ENCODE measurements at places on chromosomes 1 and 21.
A peak's percentile ranks its signal among the peaks of the same experiment; 100 is the strongest.

- DNase-seq: no peak
Measured at GRCh38 chr1:92805216-92805615, 20.3 kb upstream of the EVI5 start.

DNA sequence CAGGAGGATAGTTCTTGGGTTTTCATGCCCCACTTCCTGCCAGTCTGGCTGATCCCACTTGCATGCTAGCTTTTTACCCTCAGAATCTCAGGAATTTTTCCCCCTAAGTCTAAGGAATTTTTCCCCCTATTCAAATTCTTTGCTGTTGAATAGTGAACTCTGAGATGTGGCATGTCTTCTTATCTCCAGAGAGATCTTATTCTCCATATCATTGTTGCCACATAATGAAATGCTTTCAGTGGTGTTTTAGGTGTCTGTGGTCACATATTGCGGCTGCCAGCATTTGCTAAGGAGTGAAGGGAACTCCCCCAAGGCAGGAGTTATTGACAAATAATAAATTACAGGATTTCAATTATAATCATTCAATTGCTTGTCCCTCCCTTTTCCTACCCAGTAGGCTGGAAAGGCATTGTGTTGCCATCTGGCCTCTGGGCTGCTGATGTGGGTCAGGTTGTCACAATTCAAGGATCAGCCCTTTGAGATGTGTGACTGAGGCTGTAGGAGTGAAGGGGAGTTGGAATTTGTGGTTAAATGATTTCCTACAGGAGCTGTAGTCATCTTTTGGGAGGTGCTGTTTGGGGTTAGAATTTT lies 3.9 kb upstream of the FLG start:
- DNase-seq: no peak

- DNase-seq: no peak
Measured at GRCh38 chr1:157969697-157970485, 23.6 kb upstream of the KIRREL1 start.

GRCh38 chr1:175493321-175494010 lies 249.9 kb downstream of the TNR start:
- DNase-seq: no peak

DNA sequence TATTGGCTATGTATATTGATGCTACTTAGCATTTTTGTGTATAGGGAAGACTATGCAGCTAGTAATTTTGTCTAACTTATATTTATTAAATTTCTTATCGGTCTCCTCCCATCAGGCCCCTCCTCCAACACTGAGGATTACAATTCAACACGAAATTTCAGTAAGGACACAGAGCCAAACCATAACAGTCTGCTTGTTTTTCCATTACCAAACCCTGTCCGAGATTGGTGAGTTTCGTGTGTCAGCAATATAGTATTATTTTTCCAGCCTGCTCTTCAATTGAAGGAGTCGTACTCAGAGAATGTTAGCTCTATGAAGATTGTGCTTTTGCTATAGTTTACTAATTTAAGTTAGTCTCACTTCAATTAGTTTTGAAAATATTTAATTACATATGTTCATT lies 1495.3 kb downstream of the MRPL39 start:
- no peak for DNase-seq

GRCh38 chr1:164673584-164674214 lies 114.7 kb downstream of the PBX1 start:
- peak; percentile 12 for DNase-seq

DNA sequence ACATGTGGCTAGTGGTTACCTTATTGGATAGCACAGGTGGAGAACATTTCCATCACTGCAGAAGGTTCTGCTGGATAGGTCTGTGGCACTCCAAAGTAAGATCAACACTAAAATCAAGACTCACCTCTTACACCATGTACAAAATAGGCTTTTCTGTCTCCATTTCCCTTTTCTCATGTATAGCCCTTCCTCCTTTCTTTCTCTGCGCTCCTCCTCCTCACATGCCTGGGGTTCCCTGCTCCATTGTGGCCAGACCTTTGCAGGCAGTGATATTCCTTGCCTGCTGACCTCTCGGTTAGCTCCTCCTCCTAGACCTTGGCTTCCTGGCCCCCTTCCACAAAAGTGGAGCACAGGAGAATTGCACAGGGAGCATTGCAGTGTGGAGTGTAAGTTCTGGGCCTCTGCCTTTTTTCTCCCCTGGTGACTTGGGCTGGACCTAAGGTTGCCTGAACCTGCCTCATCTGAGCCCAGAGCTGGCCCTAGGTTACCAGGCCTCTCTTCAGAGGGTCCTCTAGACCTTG lies 33.2 kb upstream of the RBM15 start:
- DNase-seq: no peak
